Neural crest cell (in vitro differentiated cells): ENCODE measurements at places on chromosomes 6 and 20. TPM values are rescaled to one million over a fixed set of nuclear protein-coding genes. Genes with fewer than 3 reads are reported as not detected.

- no peak for DNase-seq
Observed at GRCh38 chr6:42694586-42694985, 27.8 kb downstream of the PRPH2 start.

- no peak for DNase-seq
Observed at GRCh38 chr6:56938649-56939191, 16.2 kb upstream of the BEND6 start.

- DNase-seq, result no peak
Observed at GRCh38 chr6:44258325-44258863, 1.1 kb upstream of the SLC35B2 start.

- no peak for DNase-seq
Observed at GRCh38 chr20:25061821-25062530, 4.0 kb upstream of the ACSS1 start.

- no peak for DNase-seq
Observed at GRCh38 chr20:54820392-54820791, 345.0 kb downstream of the DOK5 start.

- DNase-seq, result no peak
Observed at GRCh38 chr6:75344455-75344854, 59.9 kb upstream of the TMEM30A start.

DNA sequence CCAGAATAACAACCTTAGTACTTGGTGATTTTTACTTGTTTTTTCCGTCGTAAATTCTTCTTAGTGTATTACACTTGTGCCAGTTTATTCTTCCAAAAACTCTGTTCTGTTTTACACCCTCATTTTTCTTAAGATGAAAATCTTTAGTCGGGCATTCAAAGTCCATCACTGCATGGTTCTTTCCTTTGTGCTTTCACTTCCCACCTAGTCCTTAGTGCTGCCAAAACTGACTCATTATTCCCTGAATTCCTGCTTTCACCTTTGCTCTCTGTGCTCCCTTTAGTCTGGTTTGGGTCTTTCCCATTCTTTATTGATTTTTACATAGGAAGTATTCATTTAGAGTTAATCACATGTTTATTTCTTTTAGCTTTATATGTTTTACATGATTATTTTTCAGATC lies 3.3 kb downstream of the TRMT11 start:
- no peak for DNase-seq

DNA sequence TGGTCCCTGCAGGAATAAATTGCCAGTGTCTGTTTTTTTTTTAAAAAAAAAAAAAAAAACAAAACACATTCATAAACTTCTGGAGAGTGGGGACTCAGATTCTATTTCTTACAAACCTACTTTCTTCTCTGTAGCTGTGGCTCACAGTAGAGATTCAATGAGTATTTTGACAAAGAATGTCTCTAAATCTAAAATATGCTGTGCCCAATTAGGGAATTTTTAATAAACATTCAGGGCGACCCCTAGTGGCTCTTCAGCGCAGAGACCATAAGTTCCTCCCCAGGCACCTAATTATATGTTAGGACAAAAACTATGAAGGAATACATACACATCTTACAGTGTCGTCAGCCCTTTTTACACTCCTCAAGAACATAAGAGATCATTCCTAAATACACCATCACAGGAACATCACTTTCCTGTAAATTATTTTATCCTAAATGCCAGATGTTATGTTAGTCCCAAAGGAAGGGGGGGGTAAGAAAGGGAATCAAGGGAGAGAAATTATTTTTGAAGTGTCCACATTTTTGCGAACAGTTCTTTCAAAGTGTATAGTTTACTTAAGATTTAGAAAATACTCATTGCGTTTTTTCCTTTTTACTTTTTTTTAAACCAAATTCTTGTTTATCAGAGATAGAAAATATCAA lies 21.8 kb upstream of the NAA20 start:
- DNase-seq, result no peak

- DNase-seq, result no peak
Observed at GRCh38 chr20:5279661-5280060, 37.1 kb downstream of the PROKR2 start.

GRCh38 chr6:168388641-168389633 lies 52.0 kb upstream of the SMOC2 start:
- no peak for DNase-seq

GRCh38 chr6:85468326-85468725 lies 18.4 kb downstream of the NT5E start:
- DNase-seq, result no peak

- DNase-seq, result no peak
Observed at GRCh38 chr6:16334671-16335070, 96.3 kb downstream of the GMPR start.

GRCh38 chr20:63836458-63837344 lies 5.6 kb upstream of the ZBTB46 start:
- no peak for DNase-seq

GRCh38 chr6:144695858-144696533 lies 410.9 kb downstream of the UTRN start:
- DNase-seq, result no peak

DNA sequence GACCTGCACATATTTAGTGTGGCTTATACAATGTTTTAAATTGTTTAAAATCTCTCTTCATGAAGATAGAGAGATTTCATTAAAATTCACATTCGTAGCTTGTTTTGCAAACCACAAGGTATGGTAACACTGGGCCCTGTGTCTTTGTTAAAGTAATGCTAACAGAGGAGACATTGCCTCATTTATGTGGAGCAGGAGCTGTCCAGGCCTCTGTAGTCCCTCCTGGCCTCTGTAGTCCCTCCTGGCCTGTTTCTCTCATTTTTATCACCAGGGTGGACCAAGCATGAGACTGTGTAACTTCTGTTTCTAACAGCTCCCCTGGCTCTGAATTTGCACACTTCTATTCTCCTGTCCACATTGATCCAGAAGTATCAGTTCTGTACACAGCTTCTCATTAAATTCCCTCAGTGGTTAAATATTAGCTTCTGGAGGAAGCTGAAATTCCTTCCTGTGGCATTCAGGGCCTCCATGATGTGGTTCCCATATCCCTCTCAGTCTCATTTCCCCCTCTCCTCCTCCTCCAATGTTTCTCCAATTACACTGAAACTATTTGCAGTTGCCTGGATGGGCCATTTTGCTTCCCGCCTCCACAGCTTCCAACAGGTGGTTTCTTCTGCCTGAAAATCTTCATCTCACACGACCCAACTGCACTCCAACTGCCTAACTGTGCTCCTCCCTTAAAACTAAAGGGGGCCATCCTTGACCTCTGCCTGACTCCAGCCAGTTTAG lies 340.4 kb downstream of the SYNE1 start:
- DNase-seq, result no peak

ESF1 gene
- 18.9 and 20.7 TPM in 2 replicates for total RNA-seq

SLC25A27 gene
- 5.8 and 8.4 TPM in 2 replicates for total RNA-seq

ZSCAN23 gene
- total RNA-seq, result 11.8 and 12.5 TPM in 2 replicates
